Activated T-cell treated with anti-CD3 and anti-CD28 coated beads for 48 hours (primary cell): ENCODE measurements at places on chromosomes 16 and 17.

- no peak for DNase-seq
Observed at GRCh38 chr17:6435051-6435450, at the start of gene AIPL1. Gene AIPL1, minus strand, starts transcription at chr17:6435121. Its CDS starts 17 bp downstream, at chr17:6435104.

DNA sequence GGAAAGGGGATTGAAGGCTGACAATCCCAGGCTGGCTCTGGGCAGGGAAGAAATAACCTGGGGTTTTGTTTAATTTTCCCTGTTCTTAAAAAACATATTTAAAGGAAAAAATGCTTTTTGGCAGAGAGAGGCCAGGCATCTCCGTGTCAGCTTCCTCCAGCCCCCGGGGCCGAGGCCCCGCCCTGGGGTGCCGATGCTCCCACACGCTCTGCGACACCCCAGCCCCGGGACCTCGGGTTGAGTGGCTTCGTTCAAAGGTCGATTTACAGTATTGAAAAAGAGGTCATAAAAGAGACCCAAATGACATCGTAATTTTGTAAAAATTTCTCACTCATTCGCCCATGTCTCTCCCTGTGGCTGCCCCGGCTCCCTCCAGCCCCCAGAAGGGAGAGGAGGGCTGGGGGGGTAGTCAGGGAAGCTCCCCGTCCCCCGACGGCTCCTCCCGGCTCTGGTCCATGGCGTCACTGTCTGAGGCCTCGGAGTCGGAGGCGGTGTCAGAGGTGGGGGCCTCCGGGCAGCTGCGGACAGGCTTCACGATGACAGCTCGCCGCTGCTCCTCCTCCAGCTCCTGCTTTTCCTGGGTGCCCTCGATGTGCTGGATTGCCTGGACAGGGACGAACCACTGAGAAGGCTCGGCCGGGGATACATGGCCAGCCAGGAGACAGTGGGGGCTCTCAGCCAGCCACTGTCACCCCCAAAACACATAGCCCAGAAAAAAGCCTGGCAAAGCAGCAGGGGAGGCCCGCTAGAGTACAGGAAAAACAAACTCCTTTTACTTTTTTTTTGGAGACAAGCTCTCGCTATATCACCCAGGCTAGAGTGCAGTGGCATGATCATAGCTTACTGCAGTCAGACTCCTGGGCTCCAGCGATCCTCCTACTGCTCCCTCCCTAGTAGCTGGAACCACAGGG lies 14.9 kb downstream of the TFAP4 start:
- DNase-seq, result no peak

- DNase-seq, result no peak
Observed at GRCh38 chr17:40854175-40854814, 12.7 kb downstream of the KRT12 start.

DNA sequence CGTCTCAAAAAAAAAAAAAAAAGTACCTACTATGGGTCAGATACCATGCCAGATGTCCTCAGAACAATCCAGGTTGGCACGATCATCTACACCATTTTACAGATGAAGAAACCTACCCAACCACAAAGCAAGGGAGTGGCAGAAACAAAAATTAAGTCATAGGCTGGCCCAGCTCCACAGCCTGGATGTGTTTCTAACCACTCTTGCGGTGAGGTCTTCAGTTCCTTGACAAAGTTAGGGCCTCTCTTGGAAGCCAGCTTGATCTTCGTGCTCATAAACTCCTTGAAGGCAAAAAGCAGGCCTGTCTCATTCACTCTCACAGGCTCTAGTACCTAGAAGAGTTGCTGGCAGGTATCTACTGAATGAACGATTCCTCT lies 6.2 kb downstream of the GGA2 start:
- DNase-seq, result no peak

DNA sequence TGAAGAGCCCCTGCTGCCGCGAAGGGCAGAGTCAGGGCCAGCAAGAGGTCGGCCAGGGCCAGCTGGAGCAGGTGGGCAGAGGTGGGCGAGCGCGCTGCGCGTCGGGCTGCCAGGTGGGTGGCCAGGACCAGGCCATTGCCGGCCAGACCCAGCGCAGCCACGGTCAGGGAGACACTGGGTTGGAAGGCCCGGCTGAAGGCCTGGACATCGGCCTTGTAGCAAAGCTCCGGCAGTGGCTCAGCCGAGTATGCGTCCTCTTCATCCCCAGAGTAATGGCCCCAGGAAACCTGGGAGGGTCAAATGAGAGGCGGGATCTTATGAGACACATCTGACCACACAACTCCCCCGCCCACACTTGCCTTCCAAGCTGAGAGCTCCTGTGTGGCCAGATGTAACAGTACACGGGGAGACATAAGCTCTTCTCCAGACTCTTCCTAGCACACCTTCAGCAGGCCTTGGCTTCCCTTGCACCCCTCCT lies 1.3 kb downstream of the CCR10 start:
- no peak for DNase-seq

- DNase-seq, result no peak
Observed at GRCh38 chr17:9220398-9221146, 199.3 kb downstream of the NTN1 start.

DNA sequence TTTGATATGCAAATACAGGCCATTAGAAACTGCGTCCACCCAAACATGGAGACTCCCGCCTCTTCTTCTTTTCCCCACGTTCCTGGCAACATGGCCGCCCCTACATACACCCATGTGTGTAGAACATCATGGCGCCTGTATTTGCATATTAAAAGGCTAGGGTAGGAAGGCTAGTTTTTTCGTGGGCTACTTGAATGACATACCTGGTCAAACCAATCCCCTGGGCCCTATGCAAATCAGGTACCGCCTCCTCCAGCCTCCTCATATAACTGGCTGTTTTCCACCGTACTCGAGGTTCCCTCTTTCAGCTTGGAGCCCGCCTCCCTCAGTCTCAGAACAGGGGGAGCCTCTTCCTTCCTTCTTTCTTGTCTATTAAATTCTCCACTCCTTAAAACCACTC lies 840 bp upstream of the CD300LB start:
- DNase-seq, result no peak

DNA sequence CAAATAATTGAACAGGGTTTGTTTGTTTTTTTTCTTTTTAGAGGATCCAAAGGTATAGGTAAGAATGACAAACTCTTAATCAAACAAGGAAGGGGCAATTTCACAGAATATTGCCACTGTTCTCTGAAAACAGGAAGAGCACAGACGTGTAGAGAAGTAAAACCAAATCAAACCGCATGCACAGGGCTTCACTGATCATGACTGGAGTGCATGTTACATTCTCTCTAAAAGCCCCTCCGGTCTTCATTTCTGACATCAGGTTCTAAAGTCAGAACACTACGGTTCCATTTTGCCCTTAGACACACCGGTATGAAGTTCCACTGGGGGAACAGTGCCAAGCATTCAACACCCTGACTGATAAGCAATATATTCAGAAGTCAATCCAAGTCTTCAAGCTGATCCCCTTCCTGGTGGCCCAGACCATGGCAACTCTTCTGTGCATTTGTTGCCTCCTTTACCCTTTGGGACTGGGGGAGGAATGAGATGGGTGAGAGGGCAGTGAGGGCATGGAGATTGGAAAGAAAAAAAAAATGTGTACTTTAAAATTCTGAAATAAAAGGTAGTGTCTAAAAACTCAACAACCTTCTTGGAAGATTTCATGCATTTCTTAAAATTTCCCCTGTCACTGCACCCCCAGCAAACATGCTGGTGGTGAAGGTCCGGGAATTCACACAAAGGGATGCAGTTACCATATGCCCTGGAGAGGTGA lies 1.4 kb downstream of the MMD start:
- DNase-seq, result no peak

DNA sequence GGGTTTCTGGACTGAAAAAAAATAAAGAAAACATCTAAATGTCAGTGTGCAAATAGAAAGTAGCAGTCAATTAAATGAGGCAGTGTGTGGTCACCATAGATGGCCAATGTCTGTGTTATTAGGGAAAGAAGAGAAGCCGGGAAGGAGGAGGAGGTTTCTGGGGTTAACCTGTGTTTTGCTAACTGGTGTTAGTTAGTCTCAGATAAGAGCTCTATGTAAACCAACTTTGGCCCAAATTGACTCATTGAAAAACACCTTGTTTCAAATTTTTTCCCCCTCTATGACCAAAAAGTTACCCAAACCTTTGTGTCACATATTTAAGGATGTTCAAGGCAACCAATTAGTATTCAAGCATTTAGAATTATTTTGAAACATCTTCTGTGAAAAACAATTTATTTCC lies 530.9 kb downstream of the MAF start:
- no peak for DNase-seq

DNA sequence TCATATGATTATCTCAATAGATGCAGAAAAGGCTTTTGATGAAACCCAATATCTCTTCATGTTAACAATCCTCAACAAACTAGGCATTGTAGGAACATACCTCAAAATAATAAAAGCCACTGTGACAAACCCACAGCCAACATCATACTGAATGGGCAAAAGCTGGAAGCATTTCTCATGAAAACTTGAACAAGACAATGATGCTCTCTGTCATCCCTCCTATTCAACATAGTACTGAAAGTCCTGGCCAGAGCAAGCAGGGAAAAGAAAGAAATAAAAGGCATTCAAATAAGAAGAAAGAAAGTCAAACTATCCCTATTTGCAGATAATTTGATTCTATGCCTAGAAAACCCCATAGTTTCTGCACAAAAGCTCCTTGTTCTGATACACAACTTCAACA lies 999.2 kb upstream of the GOT2 start:
- no peak for DNase-seq

GRCh38 chr17:79728169-79728907 lies 2.4 kb upstream of the ENPP7 start:
- peak; percentile 73 for DNase-seq
